Esophagus squamous epithelium (tissue), 5 donors: ENCODE measurements at places on chromosomes 12 and 14. TPM values are rescaled to one million over a fixed set of nuclear protein-coding genes. Genes with fewer than 3 reads are reported as not detected.

DNA sequence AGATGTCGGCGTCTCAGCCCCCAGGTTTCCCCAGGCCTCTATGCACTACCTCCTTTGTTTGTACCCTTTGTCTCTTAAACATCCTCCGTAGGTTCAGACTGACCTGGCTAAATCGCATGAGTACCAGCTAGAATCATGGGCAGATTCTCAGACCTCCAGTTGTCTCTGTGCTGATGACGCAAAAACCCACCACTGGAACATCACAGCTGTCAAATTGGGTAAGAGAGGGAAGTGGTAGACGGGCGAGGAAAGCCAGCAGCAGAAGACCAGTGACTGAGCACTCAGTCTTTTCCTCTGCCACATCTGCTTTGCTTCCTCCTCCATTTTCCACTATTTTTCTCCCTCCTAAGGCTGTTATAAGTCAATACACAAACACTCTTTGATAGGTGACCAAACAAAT is 29.7 kb downstream of the A2ML1 start:
- H3K27me3 ChIP-seq, result no peaks in the 10 kb centered on the region
- DNase-seq, result no peak
- H3K4me1 ChIP-seq, result no peaks in the 10 kb centered on the region
- peaks cover 6% of the 10 kb centered on the region for H3K36me3 ChIP-seq

- DNase-seq, result no peak
- H3K27me3 ChIP-seq, result no peaks in the 10 kb centered on the region
- H3K4me3 ChIP-seq, result no peak overlapping the region
- H3K4me1 ChIP-seq, result no peaks in the 10 kb centered on the region
- H3K36me3 ChIP-seq, result no peaks in the 10 kb centered on the region
Observed at GRCh38 chr14:96806836-96807235, 9.7 kb downstream of the VRK1 start.

DNA sequence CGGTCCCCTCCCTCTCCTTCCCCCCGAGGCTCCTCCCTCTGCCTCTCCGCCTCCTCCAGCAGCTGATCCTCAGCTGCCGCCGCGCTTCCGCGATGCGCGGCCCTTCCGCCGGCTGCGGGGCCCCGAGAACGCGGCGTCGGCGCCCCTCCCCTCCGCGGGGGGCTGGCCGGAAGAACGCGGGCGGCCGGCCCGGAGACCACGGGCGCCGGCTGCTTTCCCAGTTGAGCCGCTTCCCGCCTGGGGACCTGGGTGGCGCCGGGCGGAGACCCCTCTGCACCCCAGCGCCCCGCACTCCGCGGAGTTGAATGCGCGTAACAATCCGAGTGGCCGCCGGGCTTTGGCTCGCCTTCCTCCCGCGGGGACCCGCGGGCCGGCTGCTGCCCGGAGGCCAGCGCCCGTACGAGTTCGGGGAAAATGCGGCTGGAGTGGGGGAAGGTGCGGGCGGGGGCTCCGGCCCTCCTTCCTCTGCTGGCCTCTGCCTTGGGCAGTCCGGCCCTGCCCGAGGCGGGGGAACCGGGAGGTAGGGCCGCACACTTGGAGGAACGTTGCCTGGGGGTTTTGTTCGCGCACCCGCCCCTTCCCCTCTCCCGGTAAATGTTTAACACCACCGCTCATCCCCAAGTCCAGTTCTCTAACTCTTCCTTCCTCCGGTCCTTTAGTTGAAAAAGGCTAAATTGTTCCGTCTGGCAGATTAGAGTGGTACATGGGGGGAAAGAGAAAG is 393 bp upstream of the DCAF5 start:
- H3K4me3 ChIP-seq, result peak overlapping the region; percentile 100
- H3K4me1 ChIP-seq, result peaks cover 47% of the 10 kb centered on the region
- peaks cover 10% of the 10 kb centered on the region for H3K36me3 ChIP-seq
- peak overlapping the region; percentile 97 for H3K27ac ChIP-seq
- H3K27me3 ChIP-seq, result no peaks in the 10 kb centered on the region

GRCh38 chr14:35161231-35161630 is 38.9 kb downstream of the PRORP start:
- no peak overlapping the region for H3K4me3 ChIP-seq
- H3K27ac ChIP-seq, result no peak overlapping the region
- H3K36me3 ChIP-seq, result peaks cover 15% of the 10 kb centered on the region
- DNase-seq, result no peak

- no peaks in the 10 kb centered on the region for H3K27me3 ChIP-seq
- no peak for DNase-seq
- H3K36me3 ChIP-seq, result no peaks in the 10 kb centered on the region
- H3K27ac ChIP-seq, result no peak overlapping the region
- H3K4me3 ChIP-seq, result no peak overlapping the region
- H3K4me1 ChIP-seq, result peaks cover 14% of the 10 kb centered on the region
Observed at GRCh38 chr14:35879654-35880249, 53.6 kb downstream of the BRMS1L start.

DNA sequence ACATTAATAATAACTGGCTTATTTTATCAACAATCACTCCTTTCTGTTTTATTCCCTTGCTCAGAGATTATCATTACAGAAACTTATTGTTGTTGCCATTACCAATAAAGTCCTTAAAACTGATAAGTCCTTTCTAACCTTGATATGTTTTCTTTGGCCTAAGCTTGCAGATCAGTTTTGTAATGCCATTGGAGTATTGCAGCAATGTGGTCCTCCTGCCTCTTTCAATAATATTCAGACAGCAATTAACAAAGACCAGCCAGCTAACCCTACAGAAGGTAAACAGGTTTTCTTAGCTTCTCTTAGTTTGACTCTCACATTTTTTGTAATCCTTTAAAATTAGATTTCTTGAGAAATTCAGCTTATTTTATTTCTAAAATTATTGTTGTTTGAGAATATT is 3.9 kb downstream of the MED21 start:
- no peaks in the 10 kb centered on the region for H3K27me3 ChIP-seq
- peaks cover 48% of the 10 kb centered on the region for H3K36me3 ChIP-seq
- H3K4me1 ChIP-seq, result peaks cover 39% of the 10 kb centered on the region
- no peak for DNase-seq

- no peaks in the 10 kb centered on the region for H3K36me3 ChIP-seq
- H3K27ac ChIP-seq, result no peak overlapping the region
- no peak for DNase-seq
- H3K4me3 ChIP-seq, result no peak overlapping the region
- H3K27me3 ChIP-seq, result peaks cover 36% of the 10 kb centered on the region
- H3K4me1 ChIP-seq, result peaks cover 27% of the 10 kb centered on the region
Observed at GRCh38 chr12:3493043-3493858, 2.2 kb downstream of the PRMT8 start.

DNA sequence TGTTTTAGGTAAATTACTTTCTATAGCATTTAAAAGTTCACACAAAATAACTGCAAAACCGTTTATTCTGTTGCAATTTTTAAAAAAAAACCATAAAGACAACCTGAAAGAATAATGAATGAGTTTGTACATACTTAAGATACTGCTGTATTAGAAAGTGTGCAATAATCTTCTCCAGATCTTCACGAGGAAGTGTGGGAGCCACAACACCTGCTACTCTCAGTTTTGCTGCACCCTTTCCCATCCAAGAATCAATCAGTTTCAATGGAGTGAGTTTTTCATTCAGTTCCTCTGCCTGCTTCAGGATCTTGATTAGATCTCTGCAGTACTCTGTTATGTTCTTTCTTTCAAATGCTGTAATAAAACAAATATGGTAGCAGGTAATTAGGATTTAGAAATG is 30.1 kb downstream of the RECQL start:
- H3K4me3 ChIP-seq, result no peak overlapping the region
- H3K36me3 ChIP-seq, result peaks cover 92% of the 10 kb centered on the region
- H3K27me3 ChIP-seq, result no peaks in the 10 kb centered on the region
- no peak overlapping the region for H3K27ac ChIP-seq
- no peak for DNase-seq
- no peaks in the 10 kb centered on the region for H3K4me1 ChIP-seq

- H3K27me3 ChIP-seq, result no peaks in the 10 kb centered on the region
- H3K4me3 ChIP-seq, result no peak overlapping the region
- peaks cover 8% of the 10 kb centered on the region for H3K4me1 ChIP-seq
- H3K27ac ChIP-seq, result no peak overlapping the region
Observed at GRCh38 chr12:19527866-19528265, 88.6 kb downstream of the AEBP2 start.

- no peak overlapping the region for H3K4me3 ChIP-seq
- no peaks in the 10 kb centered on the region for H3K36me3 ChIP-seq
- DNase-seq, result no peak
- H3K4me1 ChIP-seq, result no peaks in the 10 kb centered on the region
- no peak overlapping the region for H3K27ac ChIP-seq
Observed at GRCh38 chr12:107501681-107502080, 183.9 kb upstream of the PWP1 start.

DNA sequence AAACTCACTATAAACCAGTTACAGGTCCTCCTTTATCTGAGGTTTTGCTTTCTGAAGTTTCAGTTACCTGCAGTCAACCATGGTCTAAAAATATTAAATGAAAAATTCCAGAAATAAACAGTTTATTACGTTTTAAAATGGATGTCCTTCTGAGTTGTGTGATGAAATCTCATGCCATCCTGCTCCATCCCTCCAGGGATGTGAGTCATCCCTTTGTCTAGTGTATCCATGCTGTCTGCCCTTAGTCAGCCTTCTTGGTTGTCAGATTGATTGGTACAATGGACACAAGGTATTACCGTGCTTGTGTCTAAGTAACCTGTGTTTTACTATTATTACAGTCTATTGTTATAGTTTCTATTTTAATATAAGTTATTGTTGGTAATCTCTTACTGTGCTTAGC is 328.3 kb downstream of the APAF1 start:
- no peaks in the 10 kb centered on the region for H3K27me3 ChIP-seq
- H3K36me3 ChIP-seq, result no peaks in the 10 kb centered on the region
- H3K4me1 ChIP-seq, result no peaks in the 10 kb centered on the region
- DNase-seq, result no peak
- H3K27ac ChIP-seq, result no peak overlapping the region
- H3K4me3 ChIP-seq, result no peak overlapping the region

DNA sequence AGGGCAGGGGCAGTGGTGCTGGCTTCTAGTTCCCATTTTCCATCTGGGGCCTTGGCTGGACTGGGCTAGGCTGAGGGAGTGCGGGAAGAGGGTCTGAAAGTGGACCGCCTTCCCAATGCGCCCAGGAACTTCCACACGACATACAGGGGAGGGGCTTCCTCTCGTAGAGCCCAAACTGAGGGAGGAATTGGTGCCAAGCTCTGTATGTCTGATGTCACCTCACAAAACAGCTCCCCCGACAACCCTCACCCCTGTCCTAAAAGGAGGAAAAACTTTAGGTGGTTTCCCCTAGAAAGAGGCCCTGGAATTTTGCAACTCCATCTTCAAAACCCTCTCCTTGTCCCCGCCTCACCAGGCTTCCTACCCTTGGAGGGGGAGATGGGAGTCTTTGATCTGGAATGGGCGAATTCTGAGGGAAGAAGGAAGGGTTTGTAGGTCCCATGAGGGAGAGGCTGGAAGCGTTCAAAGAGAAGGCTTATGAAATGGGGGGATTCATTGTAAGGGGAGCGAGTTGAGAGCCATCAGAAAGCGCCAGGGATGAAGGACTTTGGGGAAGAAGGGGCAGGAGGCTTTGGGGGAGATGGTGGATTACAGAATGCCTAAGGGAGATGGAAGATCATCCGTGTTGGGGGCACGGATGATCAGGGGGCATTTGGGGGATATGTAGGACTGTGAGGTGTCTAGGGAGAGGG is 844 bp downstream of the GLTP start:
- H3K36me3 ChIP-seq, result no peaks in the 10 kb centered on the region
- H3K4me3 ChIP-seq, result peak overlapping the region; percentile 94
- peak overlapping the region; percentile 97 for H3K27ac ChIP-seq
- DNase-seq, result no peak

- no peaks in the 10 kb centered on the region for H3K27me3 ChIP-seq
- H3K4me1 ChIP-seq, result no peaks in the 10 kb centered on the region
- no peak overlapping the region for H3K27ac ChIP-seq
- no peak overlapping the region for H3K4me3 ChIP-seq
- DNase-seq, result no peak
- no peaks in the 10 kb centered on the region for H3K36me3 ChIP-seq
Observed at GRCh38 chr14:36070031-36070719, 106.3 kb downstream of the PTCSC3 start.

- H3K27ac ChIP-seq, result no peak overlapping the region
- DNase-seq, result no peak
- no peaks in the 10 kb centered on the region for H3K4me1 ChIP-seq
Observed at GRCh38 chr12:81944886-81945285, 185.7 kb upstream of the PPFIA2 start.

DNA sequence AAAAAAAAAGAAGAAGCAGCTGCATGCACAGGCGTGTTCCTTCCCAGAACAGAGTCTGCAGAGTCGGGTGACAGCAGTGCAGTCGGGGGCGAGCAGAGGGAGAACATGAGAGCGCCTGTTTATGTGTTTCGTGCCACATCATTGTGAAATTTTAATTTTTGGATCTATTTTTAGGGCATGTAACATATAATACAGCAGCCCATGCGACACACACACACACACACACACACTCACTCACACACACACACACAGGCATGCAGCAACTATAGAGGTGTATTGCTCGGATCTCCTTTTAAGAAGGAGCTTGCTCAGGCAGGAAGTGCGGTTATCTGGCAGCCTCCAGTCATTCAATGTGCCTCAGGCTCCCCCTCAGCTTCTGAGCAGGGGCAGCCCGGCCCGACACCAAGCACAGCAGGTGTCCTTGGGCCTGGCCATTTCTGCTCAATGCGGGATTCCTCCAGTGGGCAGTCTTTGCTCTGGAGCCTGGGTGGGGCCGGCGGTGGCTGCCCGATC is 71.8 kb downstream of the ZNF664 start:
- no peaks in the 10 kb centered on the region for H3K4me1 ChIP-seq
- H3K27me3 ChIP-seq, result no peaks in the 10 kb centered on the region
- H3K4me3 ChIP-seq, result no peak overlapping the region
- H3K27ac ChIP-seq, result no peak overlapping the region
- DNase-seq, result no peak

DNA sequence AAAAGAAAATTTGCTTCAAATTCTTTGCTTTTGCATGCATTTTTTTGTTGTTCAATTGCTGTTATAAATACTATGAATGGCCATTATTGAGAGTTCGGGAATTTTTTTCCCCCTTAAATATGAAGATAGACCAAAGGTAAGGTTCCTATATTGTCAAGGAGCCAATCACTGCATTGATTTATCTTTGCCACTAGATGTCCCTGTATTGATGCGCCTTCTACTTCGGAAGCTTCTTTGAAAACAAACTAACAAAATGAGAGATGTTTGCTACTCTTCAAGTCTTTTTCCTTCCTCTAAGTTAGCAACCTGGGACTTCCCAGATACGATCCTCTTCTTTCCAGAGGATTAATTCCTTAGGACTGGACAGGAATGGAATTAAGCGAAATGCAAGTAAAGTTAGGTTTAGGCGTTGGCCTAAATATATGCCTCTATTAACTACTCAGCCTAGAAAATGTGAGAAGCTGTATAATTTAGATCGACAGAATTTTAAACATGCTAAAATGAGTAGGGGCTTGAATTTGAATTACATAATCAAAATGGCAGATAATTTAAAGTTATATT is 318.1 kb downstream of the AEBP2 start:
- no peaks in the 10 kb centered on the region for H3K36me3 ChIP-seq
- H3K4me1 ChIP-seq, result no peaks in the 10 kb centered on the region
- no peaks in the 10 kb centered on the region for H3K27me3 ChIP-seq

GRCh38 chr14:60331201-60332045 is 82.4 kb downstream of the PPM1A start:
- H3K27me3 ChIP-seq, result no peaks in the 10 kb centered on the region
- H3K27ac ChIP-seq, result no peak overlapping the region
- DNase-seq, result no peak

KLHL33 gene
- total RNA-seq, result not detected

NYNRIN gene
- 4.7 TPM for total RNA-seq

GPR132 gene
- 1.9 TPM for total RNA-seq

SDR9C7 gene
- total RNA-seq, result 42.1 TPM

REP15 gene
- total RNA-seq, result not detected

NTF3 gene
- total RNA-seq, result 0.30 TPM

GLS2 gene
- 5.9 TPM for total RNA-seq
